H1 (cell line): ENCODE measurements at places on chromosomes 3 and 15. TPM values are rescaled to one million over a fixed set of nuclear protein-coding genes. Genes with fewer than 3 reads are reported as not detected.

- no peak for DNase-seq
These were observed 63.4 kb downstream of the USP13 start for GRCh38 chr3:179716226-179716625.

GRCh38 chr15:67156834-67157233, 91.4 kb downstream of the SMAD3 start:
- no peak for DNase-seq

- DNase-seq, result no peak
These were observed 19.1 kb upstream of the PCOLCE2 start for GRCh38 chr3:142907996-142908395.

GRCh38 chr15:101652786-101653430, 727 bp upstream of the TM2D3 start:
- no peak for DNase-seq

DNA sequence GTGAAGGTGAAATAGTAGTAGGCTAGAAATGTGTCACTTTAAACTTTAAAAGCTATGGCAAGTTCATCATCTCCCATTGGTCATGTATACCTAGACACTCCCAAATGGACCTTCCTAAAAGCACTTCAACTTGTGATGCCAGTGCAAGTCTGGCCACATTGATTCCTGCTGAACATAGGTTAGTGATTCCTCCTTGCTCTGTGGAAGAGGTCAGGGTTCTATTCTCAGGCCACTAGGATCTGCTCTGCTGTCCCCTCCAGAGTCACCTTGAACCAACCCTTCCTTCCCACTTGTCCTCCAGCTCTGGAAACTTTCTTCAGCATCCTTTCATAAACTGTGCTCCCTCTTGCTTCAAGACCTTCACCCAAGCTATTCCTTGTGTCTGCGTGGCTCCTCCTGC, 301.7 kb downstream of the RPLP1 start:
- no peak for DNase-seq

DNA sequence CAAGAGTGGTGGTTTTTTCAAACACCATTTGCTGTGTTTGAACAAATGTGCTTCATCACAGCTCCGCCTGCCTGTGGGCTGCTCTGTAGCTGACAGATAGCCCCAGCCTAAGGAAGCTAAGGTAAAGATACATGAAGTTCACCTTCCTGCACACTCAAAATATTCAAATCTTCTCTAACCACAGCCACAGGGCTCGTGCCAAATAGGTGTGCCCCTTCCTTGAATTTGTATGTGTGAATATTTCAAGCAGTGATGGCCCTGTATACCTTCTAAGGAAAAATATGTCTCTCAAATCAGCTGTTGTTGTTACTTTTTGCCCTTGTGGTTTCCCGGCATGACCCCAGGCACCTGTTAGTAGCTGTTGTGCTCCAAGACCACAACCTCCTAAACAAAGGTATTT, 92.8 kb downstream of the CCNL1 start:
- DNase-seq, result no peak

DNA sequence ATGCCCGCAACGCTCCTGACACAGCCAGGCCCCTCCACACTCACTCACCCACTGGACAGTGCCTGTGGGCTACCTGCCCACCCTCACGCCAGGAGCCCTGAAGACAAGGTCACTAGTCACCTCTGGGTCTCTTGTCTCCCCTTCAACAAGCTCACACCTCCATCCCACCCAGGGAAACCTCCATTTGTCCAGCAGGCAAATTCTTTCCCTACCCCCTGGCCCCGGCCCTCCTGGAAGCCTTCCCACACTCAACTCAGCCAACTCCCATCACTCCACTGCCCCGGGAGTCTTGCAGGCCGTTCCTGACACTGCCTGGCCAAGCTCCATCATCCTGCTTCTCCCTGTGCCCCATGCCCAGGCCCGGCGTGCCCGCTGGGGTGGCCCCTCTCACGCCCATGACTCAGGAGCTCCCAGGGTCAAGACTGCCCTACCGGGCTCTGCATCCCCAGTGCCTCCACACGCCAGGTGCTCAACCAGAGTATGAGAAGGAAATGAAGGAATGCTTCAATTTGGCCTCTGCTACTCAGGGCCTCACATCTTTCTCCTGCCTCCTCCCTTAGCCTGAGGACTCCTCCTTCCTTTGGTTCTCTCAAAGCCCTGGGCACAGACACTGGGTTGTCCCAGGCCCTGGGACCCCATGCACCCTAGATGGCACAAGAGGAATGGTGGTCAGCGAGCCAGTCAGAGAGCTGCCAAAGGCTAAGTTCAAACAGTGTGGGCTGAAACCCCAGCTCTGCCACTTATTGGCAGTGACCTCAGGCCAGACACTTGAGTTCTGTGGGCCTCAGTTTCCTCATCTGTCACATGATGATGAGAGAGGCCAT, 88.6 kb downstream of the SEC22A start:
- no peak for DNase-seq

- DNase-seq, result no peak
These were observed 911.2 kb downstream of the MCTP2 start for GRCh38 chr15:95142531-95142930.

DNA sequence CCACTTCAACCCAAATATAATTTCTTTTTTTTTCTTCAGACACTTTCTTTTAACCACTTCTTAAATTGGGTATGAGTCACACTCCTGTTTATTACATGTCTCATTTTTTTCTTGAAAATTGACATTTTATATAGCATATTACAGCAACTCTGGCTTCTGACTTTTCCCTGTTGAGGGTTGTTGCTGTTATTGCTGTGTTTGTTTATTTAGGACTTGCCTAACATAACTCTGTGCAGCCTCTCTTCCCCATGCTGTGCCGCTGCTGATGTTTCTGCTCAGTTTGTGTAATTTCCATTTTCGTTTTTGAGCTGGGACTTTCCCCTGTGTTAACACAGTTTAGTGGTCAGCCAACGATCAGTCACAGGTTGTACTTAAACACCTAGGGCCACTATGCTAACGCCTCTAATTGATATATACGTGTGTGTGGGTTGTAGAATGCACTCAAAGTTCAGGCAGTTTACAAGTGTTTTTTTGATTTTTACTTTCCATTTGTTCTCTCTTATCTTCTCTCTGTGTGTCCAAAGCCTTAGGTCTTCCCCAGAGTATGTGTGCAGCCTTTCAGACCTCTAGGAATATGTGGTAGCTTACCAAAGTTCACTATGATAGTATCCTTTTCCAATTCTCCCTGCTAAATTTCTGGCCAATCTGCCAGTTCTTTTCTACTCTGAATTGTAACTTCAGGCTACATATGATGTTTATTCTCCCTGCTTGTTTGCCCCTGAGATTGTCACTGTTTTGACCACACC, 337.2 kb downstream of the ZBTB20 start:
- DNase-seq, result no peak

GRCh38 chr15:89740137-89740536, 10.9 kb downstream of the MESP1 start:
- DNase-seq, result peak; percentile 62

GRCh38 chr3:25483456-25483855, 55.4 kb downstream of the RARB start:
- no peak for DNase-seq

DNA sequence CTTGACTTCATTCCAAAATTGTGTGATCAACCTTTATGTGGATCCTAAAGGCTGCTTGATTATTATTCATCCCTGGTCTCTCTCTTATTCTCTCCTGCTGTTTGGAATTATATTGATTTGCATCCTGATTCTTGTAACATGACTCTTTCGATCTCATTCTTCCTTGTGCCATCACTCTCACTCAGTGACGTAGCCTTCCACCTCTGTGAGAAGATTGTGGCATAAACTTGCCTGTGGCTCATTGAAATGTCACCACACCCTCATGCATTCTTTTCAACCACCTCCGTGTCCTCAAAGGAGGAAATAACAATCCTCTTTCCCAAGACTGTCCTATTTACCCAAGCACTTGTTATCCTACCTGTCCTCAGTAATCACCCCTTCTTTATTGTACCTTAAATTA, 41.3 kb upstream of the GCNT3 start:
- DNase-seq, result no peak

DNA sequence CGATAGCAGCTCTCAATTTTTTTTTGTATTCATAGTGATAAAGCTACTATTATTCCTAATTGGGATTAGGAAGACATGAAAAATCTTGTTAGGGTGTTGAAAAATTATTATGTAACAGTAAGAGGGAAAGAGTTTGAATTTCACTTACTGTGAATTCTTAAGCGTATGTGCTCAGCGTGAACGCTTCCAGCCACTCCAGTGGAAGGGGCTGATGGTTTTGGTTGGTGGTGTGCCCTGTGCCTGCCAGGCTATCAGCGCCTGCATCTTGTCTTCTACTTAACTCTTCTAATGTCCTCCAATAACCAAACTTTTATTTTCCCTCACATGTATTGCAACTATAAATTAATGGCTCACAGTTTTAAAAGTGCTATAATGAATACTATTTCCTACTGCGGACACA, 22.5 kb downstream of the CDIN1 start:
- DNase-seq, result no peak

DNA sequence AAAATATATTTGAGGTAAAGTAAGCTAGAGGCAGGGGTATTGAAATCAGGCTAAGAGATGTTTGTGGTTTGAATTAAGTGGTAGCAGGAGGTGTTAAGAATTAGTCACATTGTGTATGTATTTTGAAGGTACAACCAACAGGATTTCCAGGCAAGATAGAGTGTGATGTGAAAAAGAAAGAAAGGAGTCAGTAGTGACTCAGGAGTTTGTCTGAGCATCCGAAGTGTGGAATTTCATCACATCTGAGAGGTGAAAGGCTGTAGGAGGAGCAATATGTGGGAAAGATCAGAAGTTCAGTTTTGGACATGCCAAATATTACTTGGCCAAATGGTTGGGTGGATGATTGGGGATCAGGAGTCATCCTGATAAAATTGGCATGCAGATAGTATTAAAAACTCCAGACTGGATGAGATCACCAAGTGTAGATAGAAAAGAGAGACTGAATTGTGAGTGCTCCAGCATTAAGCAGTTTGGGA, 32.1 kb upstream of the EBLN2 start:
- no peak for DNase-seq

C3orf85 gene
- not detected in 2 replicates for total RNA-seq

GABRA5 gene
- 14.5 and 15.0 TPM in 2 replicates for total RNA-seq

IQCB1 gene
- total RNA-seq, result 28.9 and 31.2 TPM in 2 replicates

NRG4 gene
- total RNA-seq, result not detected in 2 replicates

GOLGA8N gene
- 0.63 and 0.99 TPM in 2 replicates for total RNA-seq

NUSAP1 gene
- 135 and 144 TPM in 2 replicates for total RNA-seq

REC114 gene
- not detected in 2 replicates for total RNA-seq

ITIH1 gene
- total RNA-seq, result not detected in 2 replicates

SCN5A gene
- 11.4 and 16.5 TPM in 2 replicates for total RNA-seq

NAA50 gene
- 224 and 231 TPM in 2 replicates for total RNA-seq

PATL2 gene
- 0.48 and 0.65 TPM in 2 replicates for total RNA-seq

AADACL2 gene
- not detected in 2 replicates for total RNA-seq

HHATL gene
- total RNA-seq, result not detected in 2 replicates

TMCC1 gene
- total RNA-seq, result 21.6 and 27.1 TPM in 2 replicates
